ENCODE measurements at places on chromosomes 2 and 18.

GRCh38 chr2:179193759-179194394 is 70.8 kb downstream of the SESTD1 start:
- DNase-seq, result peak; percentile 5

GRCh38 chr2:20165677-20166509 is 59.0 kb downstream of the SDC1 start:
- no peak for DNase-seq

- no peak for DNase-seq
Measured at GRCh38 chr2:232537079-232537478, 2.4 kb upstream of the CHRNG start.

DNA sequence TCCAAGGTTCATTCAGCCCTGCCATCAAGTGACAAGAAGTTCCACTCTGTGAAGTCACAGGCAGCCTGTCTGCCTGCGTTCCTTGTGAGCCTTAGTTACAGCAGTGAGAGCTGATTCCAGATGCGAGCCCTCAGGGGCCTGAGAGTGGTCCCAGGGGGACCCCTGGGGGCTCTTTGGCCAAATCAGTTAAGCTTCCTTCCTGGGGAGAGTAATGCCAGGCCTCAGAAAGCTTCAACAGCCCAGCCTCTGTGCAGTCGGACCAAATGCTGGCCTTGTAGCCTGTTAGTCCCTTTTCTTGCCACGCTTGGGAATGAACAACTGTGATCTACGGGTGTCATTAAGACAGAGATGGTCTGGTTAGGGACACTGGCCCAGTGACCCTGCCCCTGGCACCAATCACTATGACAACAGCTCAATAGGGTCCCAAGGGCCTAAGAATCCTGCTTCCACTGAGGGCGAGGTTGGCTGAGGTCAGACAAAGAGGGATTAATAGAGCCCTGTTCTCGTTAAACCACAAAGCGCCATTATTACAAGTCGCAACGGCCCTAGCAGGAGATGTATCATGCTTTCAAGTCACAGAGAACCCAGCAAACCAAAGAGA is 50.9 kb downstream of the HS1BP3 start:
- no peak for DNase-seq

GRCh38 chr2:7530001-7530400 is 612.8 kb downstream of the RNF144A start:
- DNase-seq, result no peak

DNA sequence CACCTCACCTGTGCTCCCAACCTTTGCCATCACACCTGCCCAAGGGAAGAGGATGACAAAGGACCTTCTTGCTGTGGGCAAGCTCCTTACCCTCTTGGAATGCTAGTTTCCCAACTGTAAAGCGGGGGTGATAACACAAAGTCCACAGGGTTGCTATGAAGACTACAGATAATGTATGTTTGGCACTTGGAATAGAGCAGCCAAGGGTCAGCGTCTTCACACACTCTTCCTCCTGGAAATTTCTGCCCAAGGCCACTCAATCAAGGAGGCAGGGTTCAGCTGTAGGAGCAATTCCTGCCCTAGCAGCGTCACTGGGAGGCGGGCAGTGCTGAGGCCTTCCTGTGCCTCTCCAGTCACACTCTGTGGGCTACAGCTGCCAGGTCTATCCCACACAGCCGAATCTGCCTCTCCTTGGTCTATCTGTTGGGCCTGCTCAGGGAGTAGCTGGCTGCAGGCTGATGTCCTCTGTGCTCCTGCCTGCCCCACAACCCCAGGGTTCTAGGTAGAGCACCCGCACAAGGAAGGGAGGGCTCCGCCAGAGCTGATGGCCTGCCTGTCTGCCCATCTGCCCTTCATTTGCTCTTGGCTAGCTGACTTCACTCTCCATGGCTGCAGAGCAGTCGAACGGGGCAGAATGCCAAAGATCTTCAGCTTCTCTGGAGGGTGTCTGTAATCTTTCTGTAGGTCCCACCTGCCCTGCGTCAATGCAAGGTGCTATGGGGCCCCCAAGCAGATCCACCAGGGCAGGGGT is 91.9 kb downstream of the MRO start:
- no peak for DNase-seq

DNA sequence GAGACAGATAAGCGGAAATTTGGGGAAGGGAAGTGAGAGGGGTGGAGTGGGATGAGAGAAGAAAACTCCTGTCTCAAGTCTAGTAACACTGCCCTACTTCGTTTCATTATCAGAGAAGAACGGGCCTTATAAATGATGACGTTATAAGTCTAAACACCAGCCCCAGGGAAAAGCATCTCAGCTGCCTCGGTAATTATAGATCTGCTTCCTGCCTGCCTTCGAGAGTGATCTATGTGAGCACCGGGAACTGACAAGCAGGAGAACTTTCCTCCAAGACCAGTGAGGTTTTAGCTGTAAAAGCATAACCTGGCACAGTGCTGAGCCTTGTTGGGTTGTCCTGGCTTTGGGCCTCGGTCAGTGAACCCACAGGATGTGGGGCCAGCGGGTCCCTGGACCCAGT is 227.9 kb upstream of the SIX2 start:
- DNase-seq, result no peak

GRCh38 chr18:67463829-67464228 is 52.7 kb downstream of the DSEL start:
- DNase-seq, result no peak

DNA sequence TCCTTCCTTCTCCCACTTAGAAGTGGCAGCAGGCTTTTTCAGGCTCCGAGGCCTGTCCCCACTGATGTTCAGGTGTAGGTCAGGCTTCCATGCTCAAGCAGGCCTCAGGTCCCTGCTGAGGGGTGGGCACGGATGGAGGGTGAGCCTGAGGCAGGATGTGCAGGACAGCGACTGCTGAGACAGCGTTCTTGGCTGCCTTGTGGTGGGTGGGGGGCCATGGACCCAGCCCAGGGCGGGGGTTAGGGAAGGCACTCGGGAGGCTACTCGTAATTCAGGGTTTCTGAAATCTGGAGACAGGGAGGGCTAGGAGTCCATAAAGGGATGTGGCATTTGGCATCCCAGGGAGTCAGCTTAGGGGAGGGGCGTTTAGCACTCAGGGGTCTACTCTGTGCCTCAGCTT is 30.3 kb downstream of the COLEC11 start:
- no peak for DNase-seq

GRCh38 chr2:102101849-102102635 is 40.5 kb upstream of the IL1R1 start:
- DNase-seq, result no peak

DNA sequence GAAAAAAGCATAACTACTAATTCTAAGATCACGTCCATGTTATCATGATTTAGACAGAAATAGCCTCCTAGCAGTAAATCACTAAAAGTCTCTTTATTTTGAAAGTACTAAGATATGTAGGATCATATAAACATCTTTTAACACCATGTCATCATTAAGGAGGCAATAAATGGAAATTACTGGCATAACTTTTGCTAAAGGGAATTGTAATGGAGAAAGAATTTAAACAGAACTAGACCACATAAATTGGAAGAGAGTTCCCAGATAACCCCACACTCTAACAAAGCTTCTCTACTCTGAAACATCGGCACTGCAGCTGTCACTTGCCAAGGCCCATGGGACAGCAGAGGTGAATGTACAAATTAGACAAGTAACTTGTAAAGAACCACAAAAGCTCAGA is 29.5 kb downstream of the STK39 start:
- DNase-seq, result no peak

DNA sequence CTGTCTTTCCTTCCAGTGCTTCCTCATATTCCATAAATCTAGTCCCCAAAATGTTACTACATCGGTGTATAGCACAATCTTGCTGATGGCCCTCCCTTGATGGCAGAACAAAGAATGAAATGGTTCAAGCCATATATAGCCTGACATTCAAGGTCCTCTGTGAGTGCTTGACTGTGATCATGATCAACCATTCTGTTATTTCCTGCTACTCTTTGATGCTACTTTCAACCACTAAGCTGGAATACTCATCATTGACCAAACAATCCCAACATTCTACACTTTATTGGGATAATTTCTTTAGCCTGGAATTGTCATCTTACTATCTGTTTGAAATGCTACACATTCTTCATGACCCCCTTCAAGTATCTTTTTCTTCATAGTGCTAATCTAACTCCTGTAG is 633.9 kb downstream of the PLCL1 start:
- no peak for DNase-seq

DNA sequence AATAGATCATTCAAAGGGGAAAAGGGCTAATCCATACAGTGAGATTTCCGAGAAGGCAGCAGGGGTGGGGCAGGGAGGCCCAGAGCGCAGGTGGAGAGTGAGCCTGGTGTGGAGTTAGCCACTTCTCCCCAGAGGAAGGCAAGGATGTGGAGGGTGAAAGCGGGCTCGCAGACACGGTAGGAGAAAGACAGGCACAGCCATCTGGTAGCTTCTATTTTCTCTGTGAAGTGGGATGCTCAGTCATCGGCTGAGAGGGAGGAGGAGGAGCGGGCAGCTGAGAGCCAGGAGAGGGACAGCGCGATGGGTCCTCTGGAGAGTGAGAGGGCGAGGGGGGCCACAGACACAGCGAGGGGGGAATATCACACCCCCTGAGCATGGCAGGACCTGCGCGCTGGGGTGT is 153.3 kb upstream of the NDUFV2 start:
- no peak for DNase-seq

DNA sequence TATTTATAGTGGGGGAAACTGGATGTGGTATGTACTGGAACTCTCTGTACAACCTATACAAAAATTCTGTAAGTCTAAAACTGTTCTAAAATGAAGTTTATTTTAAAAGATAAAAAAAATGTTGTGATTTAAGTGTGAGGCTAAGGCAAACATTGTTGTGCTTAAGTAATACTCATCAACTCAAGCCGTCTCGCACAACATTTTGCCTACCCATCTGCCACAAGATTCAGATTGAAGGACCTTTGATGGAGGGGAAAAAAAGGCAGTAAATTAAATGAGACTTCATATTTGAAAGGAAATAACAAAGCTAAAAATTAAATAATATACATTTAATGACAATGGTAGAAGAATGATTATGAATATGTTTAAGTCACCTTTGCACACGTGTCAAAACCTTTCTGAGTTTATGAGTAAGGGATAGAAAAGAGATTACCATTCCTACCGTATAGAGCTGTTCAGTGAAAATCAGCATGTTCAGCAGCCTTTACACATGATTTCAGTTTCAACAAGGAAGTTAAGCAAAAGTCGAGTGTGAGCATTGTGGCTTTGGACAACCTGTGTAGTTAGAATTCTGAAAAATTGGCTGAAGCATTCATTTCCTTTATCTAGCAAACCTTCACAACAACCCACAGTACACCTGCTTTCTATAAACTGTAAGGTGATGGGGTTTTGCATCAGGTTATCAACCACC is 499.3 kb downstream of the IRS1 start:
- no peak for DNase-seq

DNA sequence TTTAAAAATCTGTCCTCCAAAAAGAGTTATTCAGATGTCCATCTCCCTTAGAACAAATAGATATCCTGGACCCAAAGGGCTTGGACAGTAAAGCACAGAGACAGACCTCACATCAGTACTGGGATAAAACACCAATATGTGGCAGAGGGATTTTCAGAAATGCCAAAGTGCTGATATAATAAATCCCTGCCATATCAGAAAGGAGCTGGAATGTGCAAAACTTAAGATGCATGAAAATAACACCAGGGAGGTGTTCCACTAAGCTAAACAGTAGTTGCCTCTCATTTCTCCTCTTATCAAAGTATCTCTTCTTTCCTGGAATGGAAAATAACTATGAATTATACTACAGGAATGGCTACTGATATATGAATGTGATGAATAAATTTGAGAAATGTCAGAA is 13.2 kb downstream of the USP40 start:
- DNase-seq, result no peak

GRCh38 chr2:238294393-238295143 is 6.2 kb upstream of the PER2 start:
- DNase-seq, result no peak

DNA sequence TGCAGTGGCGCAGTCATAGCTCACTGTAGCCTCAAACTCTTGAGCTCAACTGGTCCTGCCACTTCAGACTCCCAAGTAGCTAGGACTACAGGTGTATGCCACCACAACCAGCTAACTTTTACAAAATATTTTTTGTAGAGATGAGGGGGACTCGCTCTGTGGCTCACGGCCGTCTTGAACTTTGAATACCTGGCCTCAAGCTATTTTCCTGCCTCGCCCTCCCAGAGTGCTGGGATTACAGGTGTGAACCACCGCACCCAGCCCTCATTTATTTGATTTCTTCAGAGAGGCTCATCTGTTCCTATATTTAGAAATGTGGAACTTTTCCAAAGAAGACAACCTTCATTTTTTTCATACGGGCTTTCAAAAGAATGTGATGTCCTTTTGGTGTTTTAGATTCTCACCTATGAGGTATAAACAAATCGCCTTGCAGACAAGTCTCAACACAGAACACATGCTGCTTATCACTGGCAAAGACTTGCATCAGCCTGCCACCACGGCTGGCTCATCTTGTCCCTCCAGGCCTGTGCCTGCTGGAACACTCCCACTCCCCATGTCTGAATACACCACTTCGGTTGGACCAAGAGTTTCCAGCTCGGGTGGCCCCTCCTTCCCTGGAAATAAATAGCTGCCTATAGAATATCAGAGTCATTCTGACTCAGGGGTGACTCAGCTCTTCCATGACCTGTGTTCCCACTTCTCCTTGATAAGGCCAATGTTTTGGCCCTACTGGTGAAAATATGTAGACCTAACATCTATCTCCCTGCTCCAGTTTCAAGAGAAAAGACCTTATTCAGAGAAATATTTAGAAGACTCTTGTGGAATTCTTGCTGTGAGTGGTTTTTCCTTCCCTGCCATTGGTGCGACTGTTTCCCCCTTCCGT is 202.6 kb downstream of the TGIF1 start:
- peak; percentile 98 for DNase-seq

GRCh38 chr18:58216071-58216481 is 172.1 kb downstream of the NEDD4L start:
- no peak for DNase-seq

GRCh38 chr2:48377646-48378045 is 152.3 kb upstream of the STON1 start:
- no peak for DNase-seq

DNA sequence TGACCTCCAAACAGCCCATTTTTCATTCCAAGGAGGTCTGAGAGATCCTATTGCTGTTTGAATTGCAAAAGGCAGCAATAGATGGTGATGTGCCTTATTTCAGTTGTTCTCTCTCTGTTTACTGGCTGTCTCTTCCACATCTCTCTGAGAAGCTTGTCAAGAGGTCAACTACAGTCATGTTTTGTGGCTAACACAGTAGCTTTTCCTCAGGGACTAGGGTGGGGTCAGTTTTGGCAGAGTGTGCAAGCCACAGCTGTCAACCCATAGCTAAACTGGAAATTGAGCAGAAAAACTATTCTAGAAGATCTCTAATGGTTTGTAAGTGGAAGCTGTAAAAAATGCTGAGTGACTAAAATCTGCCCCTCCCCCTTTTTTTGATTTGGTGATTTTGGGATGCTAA is 67.1 kb downstream of the DIS3L2 start:
- no peak for DNase-seq

DNA sequence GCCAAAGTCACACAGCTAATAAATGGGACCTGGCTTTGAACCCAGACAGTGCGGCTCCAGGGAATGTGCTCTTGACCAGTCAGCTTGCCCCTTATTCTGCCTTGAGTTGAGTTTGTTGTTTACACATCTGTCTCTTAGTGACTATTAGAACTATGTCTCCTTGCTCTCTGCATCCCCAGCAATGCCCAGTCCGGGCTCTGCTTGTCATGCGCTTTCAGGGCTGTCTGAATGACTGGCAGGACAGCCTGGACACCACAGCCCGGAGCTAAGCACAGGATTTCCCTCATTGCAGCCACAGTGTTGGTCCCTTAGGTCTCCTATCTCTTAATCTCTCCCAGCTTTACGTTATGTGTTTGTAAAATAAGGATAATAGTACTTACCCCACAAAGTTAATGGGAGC is 246.4 kb upstream of the RAB12 start:
- DNase-seq, result no peak
